Activated CD4-positive, alpha-beta T cell treated with anti-CD3 and anti-CD28 coated beads, Interleukin-2, amount 10 ng/mL, durations not matched to agents 7 days and 5 days (primary cell): ENCODE measurements at places on chromosomes 4 and X. TPM values are rescaled to one million over a fixed set of nuclear protein-coding genes. Genes with fewer than 3 reads are reported as not detected.

- no peak for DNase-seq
Observed at GRCh38 chrX:27751976-27752375, 55.8 kb upstream of the MAGEB10 start.

GRCh38 chrX:53798281-53798680 lies 111.8 kb upstream of the HUWE1 start:
- no peak for DNase-seq

Gene PCDH7
- not detected for total RNA-seq

Gene GAGE12F
- total RNA-seq: not detected

GRCh38 chr4:107094332-107094731 lies 58.2 kb upstream of the DKK2 start:
- DNase-seq: no peak

DNA sequence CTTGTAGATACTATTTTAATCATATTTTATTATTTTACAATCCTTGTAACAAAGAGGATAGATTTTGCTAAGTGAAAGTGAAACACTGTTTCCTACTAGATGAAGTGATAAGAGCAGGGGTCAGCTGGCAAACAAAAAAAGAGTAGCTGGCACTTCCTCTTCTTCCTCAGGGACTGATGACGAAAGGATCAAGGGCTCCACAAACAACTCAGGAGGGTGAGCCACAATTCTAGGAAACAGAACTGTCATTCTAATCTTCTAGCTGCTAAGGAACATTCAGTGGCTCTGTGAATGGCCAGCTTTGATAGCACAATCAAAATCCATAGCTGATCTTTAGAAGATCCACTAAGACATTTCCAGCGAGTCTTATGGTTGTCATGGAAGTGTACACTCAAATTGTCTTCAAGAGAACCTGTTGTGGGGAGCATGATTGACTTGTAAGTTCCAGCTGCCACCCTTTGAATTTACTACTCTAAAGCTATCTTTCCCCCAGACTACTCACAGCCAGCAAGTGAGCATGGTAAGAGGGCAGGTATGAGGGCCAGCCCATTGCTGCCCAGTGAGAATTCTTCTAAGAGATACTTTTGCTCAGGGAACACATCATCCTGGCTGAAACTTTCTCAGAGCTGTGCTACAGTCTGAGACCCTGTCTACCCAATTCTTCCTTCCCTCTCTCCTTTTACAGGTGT lies 275.7 kb upstream of the RASGEF1B start:
- DNase-seq: no peak

GRCh38 chr4:153257151-153257620 lies 52.9 kb downstream of the TRIM2 start:
- DNase-seq: peak; percentile 25

- no peak for DNase-seq
Observed at GRCh38 chr4:7646384-7647061, 211.8 kb upstream of the PSAPL1 start.

Gene SLC2A9
- 2.0 TPM for total RNA-seq

GRCh38 chrX:38036466-38036865 lies 30.1 kb downstream of the SYTL5 start:
- no peak for DNase-seq

Gene ACE2
- not detected for total RNA-seq

DNA sequence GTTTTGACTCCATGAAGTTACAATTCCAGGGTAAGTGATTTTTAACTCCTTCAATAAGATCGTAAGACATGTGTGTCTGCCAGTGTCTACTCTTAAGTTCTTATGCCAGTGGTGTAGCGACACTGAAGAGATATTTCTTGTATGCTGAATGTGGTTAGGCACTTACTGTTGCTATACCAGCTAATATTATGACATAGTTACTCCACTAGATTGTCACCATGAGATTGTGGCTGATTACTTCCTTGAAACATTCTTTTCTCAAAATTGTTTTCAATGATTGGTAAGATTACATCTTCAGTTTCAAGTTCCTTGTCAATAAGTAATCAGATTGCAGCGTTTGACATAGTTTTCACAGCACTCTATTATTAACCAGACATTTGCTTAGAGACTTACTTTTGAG lies 60.6 kb upstream of the PAGE5 start:
- no peak for DNase-seq

- DNase-seq: no peak
Observed at GRCh38 chrX:118579417-118579816, 83.8 kb downstream of the DOCK11 start.

DNA sequence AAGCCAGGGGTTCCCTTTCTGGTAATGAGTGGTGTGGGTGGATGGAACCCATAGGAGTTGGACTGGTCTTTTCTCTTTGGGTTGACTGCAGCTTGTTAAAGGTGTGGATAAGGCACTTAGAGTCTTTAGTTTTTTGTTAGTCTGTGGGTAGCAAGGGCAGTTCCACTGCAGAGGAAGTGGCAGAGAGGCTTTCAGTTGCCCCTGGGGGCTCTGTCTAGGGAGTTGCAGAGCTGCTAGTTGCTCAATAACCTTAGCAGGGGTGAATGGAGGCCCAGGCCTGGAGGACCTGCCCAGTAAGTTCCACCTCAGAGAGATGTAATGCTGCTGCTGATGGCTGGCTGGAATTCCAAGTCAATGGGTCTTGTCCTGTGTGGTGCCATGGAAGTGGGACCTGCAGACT lies 282.6 kb upstream of the NDST4 start:
- DNase-seq: no peak

DNA sequence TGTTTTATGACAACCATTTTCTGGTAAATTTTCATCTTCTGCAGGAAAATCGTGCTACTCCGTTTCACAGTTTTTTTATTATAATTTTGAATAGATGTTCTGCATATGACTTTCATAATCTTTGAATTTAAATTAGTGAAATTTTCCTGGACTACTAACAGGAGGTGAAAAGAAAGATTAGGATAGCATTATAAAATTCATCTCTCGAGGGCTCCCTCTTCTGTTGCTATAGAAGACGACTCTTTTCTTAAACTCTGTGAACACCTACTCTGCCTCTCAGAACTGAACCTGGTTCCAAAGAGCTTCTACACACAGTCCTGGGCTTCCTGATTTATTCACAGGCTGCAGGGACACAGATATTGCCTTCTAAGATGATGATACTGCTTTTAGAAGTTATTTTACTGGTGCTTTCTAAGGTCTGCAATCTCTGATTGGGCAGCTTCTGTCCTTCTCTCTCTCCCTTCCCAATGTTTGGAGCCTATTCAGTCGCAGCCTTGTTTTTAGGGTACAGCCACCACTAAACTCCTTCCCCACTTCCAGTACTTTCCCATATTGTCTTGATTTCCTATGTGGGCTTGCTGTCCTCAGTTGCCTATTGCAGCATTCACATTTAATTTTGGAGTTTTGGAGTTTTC lies 10.1 kb upstream of the SAP30 start:
- DNase-seq: no peak
